ENCODE measurements at places on chromosomes 1 and 21.
A peak's percentile ranks its signal among the peaks of the same experiment; 100 is the strongest.

DNA sequence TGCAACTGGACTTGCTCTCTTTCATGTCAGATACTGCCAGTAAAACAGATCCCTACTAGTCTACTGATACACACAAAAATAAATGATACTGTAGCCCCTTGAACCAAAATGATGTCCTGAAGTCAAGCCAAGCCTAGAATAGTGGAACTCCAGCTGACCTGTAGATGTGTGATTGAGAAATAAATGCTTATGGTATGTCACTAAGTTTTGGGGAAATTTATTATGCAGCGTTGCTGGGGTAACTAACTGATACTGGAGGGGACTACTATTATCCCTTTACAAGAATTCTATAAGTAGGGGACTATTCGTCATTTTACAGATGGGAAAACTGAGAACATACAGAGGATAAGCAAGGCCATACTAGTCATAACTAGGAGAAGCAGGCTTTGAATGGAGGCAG, 55.6 kb downstream of the RPL5 start:
- H3K27me3 ChIP-seq, result no peaks in the 10 kb centered on the region
- H3K4me3 ChIP-seq, result no peak overlapping the region
- peaks cover 18% of the 10 kb centered on the region for H3K4me1 ChIP-seq
- no peak overlapping the region for H3K27ac ChIP-seq
- DNase-seq, result no peak
- H3K36me3 ChIP-seq, result no peaks in the 10 kb centered on the region

- H3K36me3 ChIP-seq, result no peaks in the 10 kb centered on the region
- no peaks in the 10 kb centered on the region for H3K4me1 ChIP-seq
- H3K4me3 ChIP-seq, result no peak overlapping the region
- no peak for DNase-seq
- H3K27ac ChIP-seq, result no peak overlapping the region
These were observed 29.4 kb downstream of the FRRS1 start for GRCh38 chr1:99737016-99737415.

GRCh38 chr1:166172106-166172505, 5.3 kb upstream of the FAM78B start:
- no peaks in the 10 kb centered on the region for H3K36me3 ChIP-seq
- no peak overlapping the region for H3K27ac ChIP-seq
- peaks cover 10% of the 10 kb centered on the region for H3K27me3 ChIP-seq
- DNase-seq, result no peak
- H3K4me3 ChIP-seq, result no peak overlapping the region
- H3K4me1 ChIP-seq, result peaks cover 4% of the 10 kb centered on the region

DNA sequence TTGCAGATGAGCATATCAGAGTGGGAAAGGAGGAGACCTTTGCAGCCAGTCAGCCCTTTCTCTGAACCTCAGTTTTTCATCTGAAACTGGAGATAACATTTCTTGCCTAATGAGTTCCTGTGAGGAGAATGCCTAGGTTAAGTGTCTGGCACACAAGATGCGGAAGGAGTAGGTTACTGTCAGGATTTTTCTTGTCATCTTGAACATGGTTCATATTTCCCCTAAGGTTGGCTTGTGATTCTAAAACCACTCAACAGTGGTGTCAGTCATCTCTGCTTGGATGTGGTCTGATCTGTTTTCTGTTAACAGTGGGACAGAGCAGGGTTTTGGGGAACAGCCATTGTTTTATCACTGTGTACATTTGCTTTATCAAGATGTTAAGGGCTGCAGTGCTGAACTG, 70.6 kb downstream of the TGFB2 start:
- no peaks in the 10 kb centered on the region for H3K36me3 ChIP-seq
- no peaks in the 10 kb centered on the region for H3K27me3 ChIP-seq
- no peak overlapping the region for H3K4me3 ChIP-seq
- no peaks in the 10 kb centered on the region for H3K4me1 ChIP-seq

GRCh38 chr1:6105218-6105679, 59.6 kb downstream of the KCNAB2 start:
- H3K4me3 ChIP-seq, result no peak overlapping the region
- no peak for DNase-seq
- H3K36me3 ChIP-seq, result no peaks in the 10 kb centered on the region
- H3K27me3 ChIP-seq, result no peaks in the 10 kb centered on the region

GRCh38 chr1:159705904-159706256, 8.5 kb downstream of the CRP start:
- H3K4me3 ChIP-seq, result no peak overlapping the region
- no peaks in the 10 kb centered on the region for H3K4me1 ChIP-seq
- no peak overlapping the region for H3K27ac ChIP-seq
- no peaks in the 10 kb centered on the region for H3K36me3 ChIP-seq
- no peaks in the 10 kb centered on the region for H3K27me3 ChIP-seq
- no peak for DNase-seq

GRCh38 chr1:917076-917459, 6.7 kb upstream of the SAMD11 start:
- no peak for DNase-seq
- H3K27me3 ChIP-seq, result peaks cover 35% of the 10 kb centered on the region
- no peak overlapping the region for H3K4me3 ChIP-seq
- no peaks in the 10 kb centered on the region for H3K36me3 ChIP-seq
- peaks cover 14% of the 10 kb centered on the region for H3K4me1 ChIP-seq

GRCh38 chr21:31898933-31899630, 26.3 kb downstream of the HUNK start:
- H3K27me3 ChIP-seq, result no peaks in the 10 kb centered on the region
- no peak overlapping the region for H3K4me3 ChIP-seq
- no peak overlapping the region for H3K27ac ChIP-seq
- DNase-seq, result no peak
- H3K36me3 ChIP-seq, result no peaks in the 10 kb centered on the region

DNA sequence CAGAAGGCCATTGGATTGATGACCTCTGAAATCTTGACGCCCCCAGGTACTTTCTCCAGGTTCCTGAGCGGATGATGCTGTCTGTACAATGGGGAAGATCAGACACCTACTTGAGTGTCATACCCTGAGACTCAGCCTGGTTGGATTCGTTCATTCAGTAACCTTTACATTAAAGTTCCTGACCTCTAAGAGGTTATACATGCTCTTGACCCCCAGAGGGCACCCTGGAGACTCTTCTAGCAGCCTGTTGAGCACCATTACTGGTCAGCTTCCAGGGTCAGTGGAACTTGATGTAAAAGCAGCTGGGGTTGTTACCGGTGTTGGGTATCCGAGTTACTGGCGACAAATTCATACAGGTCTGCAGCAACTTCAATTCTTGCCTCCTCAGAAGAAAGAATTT, 114.3 kb upstream of the ZNF678 start:
- no peaks in the 10 kb centered on the region for H3K4me1 ChIP-seq
- no peak for DNase-seq
- no peaks in the 10 kb centered on the region for H3K36me3 ChIP-seq
- H3K27ac ChIP-seq, result no peak overlapping the region
- H3K27me3 ChIP-seq, result peaks cover 3% of the 10 kb centered on the region

GRCh38 chr1:56435434-56436262, 143.7 kb downstream of the PLPP3 start:
- H3K27me3 ChIP-seq, result peaks cover 3% of the 10 kb centered on the region
- H3K36me3 ChIP-seq, result no peaks in the 10 kb centered on the region
- no peak overlapping the region for H3K4me3 ChIP-seq
- H3K4me1 ChIP-seq, result no peaks in the 10 kb centered on the region
- no peak for DNase-seq

DNA sequence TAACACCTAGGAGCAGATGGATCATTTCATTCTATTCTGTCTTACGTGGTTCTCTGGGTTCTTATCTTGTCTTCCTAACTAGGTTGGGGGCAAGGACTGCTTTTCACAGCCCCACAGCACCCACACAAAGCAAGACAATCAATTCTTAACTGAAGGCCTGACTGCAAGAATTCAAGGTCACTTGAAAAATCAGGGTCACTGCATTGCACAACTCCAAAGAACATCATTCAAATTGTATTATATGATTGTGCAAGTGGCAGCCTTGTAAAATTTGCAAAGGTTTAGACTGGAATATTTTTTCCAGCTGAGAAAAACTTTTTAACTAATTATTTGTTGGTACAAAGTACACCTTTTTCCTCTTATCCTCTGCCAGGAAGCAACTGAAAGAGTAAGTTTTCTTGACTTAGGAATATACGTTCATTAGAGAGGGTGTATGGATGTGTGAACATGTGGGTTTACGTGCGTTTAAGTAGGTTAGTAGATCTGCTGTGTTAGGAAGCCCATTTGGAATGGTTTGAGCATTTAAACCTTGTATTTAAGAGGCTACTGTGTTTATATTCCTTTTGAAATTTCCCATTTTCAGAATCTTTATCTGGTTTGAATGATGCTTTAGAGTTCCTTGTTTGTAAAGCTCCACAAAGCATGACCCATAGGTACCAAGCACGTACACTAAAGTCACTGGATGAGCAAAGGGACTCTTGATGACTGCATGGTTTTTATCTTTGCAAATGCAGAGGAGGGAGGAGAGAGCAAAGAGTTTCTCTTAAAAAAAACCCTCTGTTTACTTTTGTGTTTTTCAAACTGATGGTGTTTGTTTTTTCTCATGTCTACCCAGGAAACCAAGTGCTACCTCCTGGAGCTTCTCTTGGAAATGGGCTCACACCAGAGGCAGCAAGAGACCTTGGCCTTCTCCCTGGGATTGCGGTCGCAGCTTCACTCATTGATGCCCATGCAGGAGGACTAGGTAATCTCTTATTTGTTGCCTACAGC, 214.9 kb downstream of the FGGY start:
- H3K4me3 ChIP-seq, result no peak overlapping the region
- no peak for DNase-seq
- H3K4me1 ChIP-seq, result no peaks in the 10 kb centered on the region
- H3K27ac ChIP-seq, result no peak overlapping the region
- no peaks in the 10 kb centered on the region for H3K27me3 ChIP-seq
- no peaks in the 10 kb centered on the region for H3K36me3 ChIP-seq

DNA sequence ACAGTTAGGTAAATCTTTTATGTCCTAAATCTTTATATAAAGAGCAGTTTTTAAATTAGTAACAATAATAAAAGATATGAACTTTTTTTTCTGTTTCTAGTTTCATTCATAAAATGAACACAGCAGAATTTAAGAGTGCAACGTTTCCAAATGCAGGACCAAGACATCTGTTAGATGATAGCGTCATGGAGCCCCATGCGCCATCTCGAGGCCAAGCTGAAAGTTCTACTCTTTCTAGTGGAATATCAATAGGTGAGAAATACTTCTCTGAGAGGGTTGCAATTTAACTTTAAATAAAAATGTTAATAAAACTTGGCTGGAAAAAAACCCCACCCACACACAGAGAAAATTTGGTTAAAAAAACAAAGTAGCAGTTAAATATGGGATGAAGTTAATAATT, 15.0 kb upstream of the ANGPTL1 start:
- H3K27me3 ChIP-seq, result no peaks in the 10 kb centered on the region
- H3K36me3 ChIP-seq, result no peaks in the 10 kb centered on the region
- no peak overlapping the region for H3K27ac ChIP-seq
- DNase-seq, result no peak

- H3K4me3 ChIP-seq, result no peak overlapping the region
- peaks cover 4% of the 10 kb centered on the region for H3K27me3 ChIP-seq
- no peaks in the 10 kb centered on the region for H3K36me3 ChIP-seq
- H3K4me1 ChIP-seq, result peaks cover 4% of the 10 kb centered on the region
These were observed 9.9 kb upstream of the DYRK1A start for GRCh38 chr21:37356706-37357105.

GRCh38 chr1:231272880-231273279, 31.9 kb downstream of the GNPAT start:
- no peaks in the 10 kb centered on the region for H3K27me3 ChIP-seq
- peak; percentile 15 for DNase-seq

- H3K4me3 ChIP-seq, result no peak overlapping the region
- no peak for DNase-seq
- H3K27me3 ChIP-seq, result no peaks in the 10 kb centered on the region
These were observed 341.5 kb downstream of the VAV3 start for GRCh38 chr1:107623431-107623830.

- H3K36me3 ChIP-seq, result no peaks in the 10 kb centered on the region
- H3K27me3 ChIP-seq, result no peaks in the 10 kb centered on the region
- H3K4me1 ChIP-seq, result no peaks in the 10 kb centered on the region
- no peak overlapping the region for H3K27ac ChIP-seq
- no peak overlapping the region for H3K4me3 ChIP-seq
These were observed 820.9 kb upstream of the ADGRL4 start for GRCh38 chr1:79827446-79827845.

DNA sequence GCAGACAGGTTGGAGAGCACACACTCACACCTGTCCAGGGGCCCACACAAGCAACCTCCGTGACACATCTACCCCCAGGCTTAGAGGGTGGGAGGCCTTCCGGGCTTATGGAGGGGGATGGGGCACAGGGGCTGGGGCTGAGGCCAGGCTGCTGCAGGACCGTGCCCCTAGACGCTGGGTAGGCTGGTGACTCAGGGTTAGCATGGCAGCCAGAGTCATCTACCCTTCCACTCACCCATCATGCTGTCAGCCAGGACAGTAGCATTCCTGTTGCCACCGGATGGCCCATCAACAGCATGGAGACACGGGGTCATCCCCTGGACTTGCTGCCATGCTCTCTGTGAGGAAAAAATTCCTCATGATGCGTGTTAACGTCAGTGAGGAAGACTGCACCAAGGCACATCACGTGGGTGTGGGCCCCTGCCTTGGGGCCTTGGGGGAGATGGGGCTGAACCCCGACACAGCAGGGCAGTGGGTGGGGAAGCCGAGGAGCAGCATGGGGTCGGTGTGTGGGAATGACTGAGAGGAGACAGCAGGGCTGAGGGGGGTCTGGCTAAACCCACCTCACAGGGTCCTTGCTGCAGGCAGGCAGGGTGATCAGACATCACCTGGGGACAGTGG, 52.8 kb downstream of the WNT9A start:
- peak; percentile 0 for DNase-seq
- no peaks in the 10 kb centered on the region for H3K27me3 ChIP-seq
- H3K36me3 ChIP-seq, result no peaks in the 10 kb centered on the region
- peaks cover 6% of the 10 kb centered on the region for H3K4me1 ChIP-seq
- H3K4me3 ChIP-seq, result no peak overlapping the region

DNA sequence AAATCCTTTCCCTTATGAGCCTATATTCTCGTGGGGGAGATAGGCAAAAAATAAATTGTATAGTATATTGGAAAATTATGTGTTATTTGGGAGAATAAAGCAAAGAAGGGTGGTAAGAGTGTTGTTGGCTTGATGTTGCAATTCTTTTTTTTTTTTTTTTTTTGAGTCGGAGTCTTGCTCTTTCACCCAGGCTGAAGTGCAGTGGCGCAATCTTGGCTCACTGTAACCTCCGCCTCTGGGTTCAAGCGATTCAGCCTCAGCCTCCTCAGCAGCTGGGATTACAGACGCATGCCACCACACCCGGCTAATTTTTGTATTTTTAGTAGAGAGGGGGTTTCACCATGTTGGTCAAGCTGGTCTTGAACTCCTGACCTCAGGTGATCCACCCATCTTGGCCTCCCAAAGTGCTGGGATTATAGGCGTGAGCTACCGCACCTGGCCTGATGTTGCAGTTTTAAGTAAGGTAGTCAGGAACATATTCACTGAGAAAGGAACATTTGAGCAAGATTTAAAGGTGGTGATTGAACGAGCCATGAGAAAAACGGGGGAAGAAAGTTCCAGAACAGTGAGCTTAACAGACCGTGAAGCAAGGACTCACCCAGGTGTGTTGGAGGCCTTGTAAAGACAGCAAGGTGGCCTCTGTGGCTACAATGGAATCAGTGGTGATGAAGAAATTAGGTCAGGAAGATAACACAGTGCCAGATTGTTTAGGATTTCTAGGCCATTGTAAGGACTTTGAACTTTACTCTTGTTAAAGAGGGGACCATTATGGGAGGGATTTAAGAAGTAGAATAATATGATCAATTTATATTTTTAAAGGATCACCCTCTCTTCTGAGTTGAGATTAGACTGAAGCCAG, 45.8 kb downstream of the RPRD2 start:
- H3K36me3 ChIP-seq, result no peaks in the 10 kb centered on the region
- peaks cover 4% of the 10 kb centered on the region for H3K4me1 ChIP-seq
- H3K27me3 ChIP-seq, result no peaks in the 10 kb centered on the region
- H3K4me3 ChIP-seq, result no peak overlapping the region
- DNase-seq, result no peak
